ENCODE measurements at places on chromosomes 16 and 17.
A peak's percentile ranks its signal among the peaks of the same experiment; 100 is the strongest.

DNA sequence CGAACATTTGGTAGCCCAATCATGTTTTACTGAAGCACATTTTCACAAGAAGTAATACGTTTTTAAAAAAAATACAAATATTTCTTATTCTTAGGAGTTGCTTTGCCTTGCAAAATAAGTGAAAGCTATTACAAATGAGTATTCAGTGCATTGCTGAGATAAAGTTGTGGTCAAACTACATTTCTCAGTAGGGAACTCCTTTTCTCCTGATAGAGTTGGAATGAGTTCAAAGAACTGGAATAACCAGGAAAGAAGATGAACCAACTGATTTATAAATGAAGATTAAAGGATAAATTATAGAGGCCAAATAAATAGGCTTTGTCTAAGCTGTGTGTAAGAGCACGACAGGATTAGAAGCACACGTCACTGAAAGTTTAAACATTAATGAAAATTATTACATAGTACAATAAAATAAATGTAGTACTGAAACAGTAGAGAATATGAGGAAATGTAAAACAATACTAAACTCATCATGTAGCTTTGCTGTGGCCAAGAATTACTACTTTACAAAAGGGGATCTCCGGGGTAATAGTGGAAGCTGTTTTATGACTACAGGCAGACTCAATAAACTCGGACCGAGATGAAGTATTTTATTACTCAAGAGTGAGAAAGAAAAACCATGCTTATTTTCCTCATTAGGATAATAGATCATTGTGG, 73.6 kb downstream of the KCNJ2 start:
- no peaks in the 10 kb centered on the region for H3K36me3 ChIP-seq
- no peak for DNase-seq
- no peak overlapping the region for H3K4me3 ChIP-seq
- H3K27me3 ChIP-seq = no peaks in the 10 kb centered on the region

DNA sequence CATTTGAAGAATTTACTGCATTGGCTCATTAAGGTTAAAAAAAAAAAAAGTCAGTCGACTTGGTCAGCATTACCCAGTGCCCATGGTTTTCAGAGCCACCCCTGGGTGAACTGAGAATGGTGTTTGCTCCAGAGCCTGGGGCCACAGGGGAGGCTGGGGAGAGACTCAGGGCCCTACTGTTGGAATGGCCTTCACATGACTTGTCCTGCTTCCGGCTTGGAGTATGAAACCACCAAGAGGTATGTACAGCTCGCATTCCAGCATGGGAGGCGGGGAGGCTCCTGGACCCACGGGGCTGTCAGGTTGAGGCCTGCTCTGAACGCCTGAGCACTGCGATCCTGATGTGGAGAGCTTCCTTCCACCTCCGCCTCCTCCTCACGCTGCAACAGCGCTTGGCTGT, 36.8 kb downstream of the MSI2 start:
- no peak overlapping the region for H3K27ac ChIP-seq
- H3K36me3 ChIP-seq = no peaks in the 10 kb centered on the region
- no peak overlapping the region for H3K4me3 ChIP-seq

DNA sequence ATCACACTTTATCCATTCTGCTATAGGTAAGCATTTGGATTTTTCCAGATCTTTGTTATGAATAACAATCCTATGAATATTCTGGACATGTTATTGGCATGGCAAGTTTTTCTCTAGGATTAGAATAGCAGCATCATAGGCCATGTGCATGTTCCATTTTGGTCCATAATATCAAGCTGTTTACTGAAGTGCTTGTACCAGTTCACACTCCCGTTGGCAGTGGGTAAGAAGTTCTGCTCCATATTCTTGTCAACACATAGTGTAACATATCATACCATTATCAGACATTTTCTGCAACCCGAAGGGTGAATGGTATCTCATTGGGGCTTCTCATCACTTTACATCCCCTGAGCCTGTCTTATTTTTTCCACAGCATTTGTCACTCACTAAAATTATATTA, 661.9 kb upstream of the SALL1 start:
- H3K27me3 ChIP-seq = no peaks in the 10 kb centered on the region
- no peak overlapping the region for H3K4me3 ChIP-seq
- H3K4me1 ChIP-seq = no peaks in the 10 kb centered on the region
- H3K36me3 ChIP-seq = no peaks in the 10 kb centered on the region

- no peaks in the 10 kb centered on the region for H3K36me3 ChIP-seq
- H3K4me1 ChIP-seq = no peaks in the 10 kb centered on the region
- DNase-seq = no peak
- no peak overlapping the region for H3K4me3 ChIP-seq
- H3K27ac ChIP-seq = no peak overlapping the region
Measured at GRCh38 chr17:59485946-59486345, 79.5 kb upstream of the DHX40 start.

DNA sequence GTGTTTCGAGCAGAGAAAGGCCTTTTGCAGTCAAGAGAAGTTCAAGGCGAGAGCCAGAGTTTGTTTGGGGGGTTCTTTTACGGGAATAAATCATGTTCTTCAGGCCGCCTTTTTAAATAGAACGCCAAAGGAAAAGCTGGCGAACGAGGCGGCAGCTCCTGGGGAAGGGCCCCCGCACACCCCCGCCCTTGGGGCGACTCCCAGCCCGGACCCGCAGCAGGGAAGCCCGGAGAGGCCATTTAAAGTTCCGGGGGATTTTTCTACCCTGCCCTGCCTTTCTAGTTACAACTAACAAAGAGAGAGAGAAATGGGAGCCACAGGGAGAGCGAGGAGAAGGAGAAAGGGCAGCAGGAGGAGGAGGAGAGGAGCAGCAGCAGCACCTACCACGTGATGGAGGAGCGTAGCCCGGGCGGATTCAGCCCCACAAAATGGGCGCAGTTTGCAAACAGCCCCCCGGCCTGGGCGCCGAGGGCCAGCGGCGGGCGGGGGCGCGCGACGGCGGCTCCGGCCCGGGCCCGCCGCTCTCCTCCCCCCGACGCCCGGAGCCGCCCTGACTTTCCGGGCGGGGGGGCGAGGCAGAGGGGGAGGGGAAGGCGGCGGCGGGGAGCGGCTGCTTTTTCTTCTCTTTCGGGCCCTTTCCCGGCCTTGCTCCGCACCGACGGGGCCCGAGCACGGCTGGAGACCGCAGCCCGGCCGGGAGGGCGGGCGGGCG, 634 bp downstream of the KANSL1 start:
- H3K27ac ChIP-seq = peak overlapping the region; percentile 100
- no peak for DNase-seq
- H3K36me3 ChIP-seq = no peaks in the 10 kb centered on the region
- peak overlapping the region; percentile 100 for H3K4me3 ChIP-seq
- no peaks in the 10 kb centered on the region for H3K4me1 ChIP-seq

GRCh38 chr16:86965331-86965730, 351.9 kb downstream of the C16orf95 start:
- H3K4me3 ChIP-seq = no peak overlapping the region
- no peaks in the 10 kb centered on the region for H3K36me3 ChIP-seq
- H3K4me1 ChIP-seq = no peaks in the 10 kb centered on the region
- no peak overlapping the region for H3K27ac ChIP-seq
- no peak for DNase-seq
- H3K27me3 ChIP-seq = no peaks in the 10 kb centered on the region
